ENCODE measurements at places on chromosomes 6 and 20. TPM values are rescaled to one million over a fixed set of nuclear protein-coding genes. Genes with fewer than 3 reads are reported as not detected.

GRCh38 chr6:126198631-126199030 is 141.3 kb upstream of the CENPW start:
- no peak for DNase-seq

KIAA1755 gene
- 3.7 TPM for total RNA-seq

POPDC3 gene
- 0.79 TPM for total RNA-seq

GRCh38 chr6:6890400-6890858 is 217.3 kb upstream of the RREB1 start:
- peak; percentile 56 for DNase-seq

AVP gene
- total RNA-seq = not detected

DNA sequence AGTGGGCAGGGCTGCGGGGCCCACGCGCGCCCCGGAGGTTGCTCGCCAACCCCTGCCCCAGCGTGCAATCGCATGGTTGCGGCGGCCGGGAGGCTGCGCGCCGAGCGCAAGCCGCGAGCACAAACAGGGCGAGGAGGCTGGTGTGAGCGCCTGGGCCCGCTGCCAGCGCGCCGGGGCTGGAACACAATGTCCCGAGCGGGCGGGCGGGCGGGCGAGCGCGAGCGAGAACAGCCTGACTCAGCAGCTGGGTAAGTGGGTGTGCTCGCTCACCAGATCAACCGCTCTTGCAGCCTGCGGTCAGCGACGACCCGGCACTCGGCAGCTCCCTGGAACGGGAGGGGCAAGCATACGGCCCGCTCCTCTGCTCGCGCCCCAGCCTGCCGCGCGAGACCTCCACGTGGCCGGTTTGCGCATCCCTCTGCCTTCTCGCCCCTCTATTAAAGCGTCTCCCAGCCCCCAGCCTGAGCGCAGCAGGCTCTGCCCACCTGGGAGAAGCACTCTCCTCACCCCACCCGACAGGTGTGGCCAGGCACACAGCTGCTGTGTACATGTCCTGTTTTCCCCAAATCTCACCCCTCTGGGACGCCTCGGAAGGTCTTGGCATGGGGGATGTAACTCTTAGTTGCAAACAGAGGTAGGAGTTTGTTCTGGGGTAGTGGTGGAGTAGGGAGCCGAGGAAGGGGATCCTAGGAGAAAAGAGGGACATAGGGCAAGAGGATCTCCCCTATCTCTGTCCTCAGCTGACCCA is 8.7 kb upstream of the ARMC12 start:
- DNase-seq = peak; percentile 96

LHFPL5 gene
- total RNA-seq = not detected

GRCh38 chr20:45343532-45344167 is 4.6 kb downstream of the SDC4 start:
- peak; percentile 76 for DNase-seq

- DNase-seq = peak; percentile 59
Measured at GRCh38 chr20:58481481-58482021, 33.6 kb downstream of the APCDD1L start.

- no peak for DNase-seq
Measured at GRCh38 chr6:41655646-41656001, 17.4 kb downstream of the MDFI start.

Measured in transverse colon (tissue), 4 donors.